ENCODE measurements at places on chromosomes 12 and 14. TPM values are rescaled to one million over a fixed set of nuclear protein-coding genes. Genes with fewer than 3 reads are reported as not detected.

DNA sequence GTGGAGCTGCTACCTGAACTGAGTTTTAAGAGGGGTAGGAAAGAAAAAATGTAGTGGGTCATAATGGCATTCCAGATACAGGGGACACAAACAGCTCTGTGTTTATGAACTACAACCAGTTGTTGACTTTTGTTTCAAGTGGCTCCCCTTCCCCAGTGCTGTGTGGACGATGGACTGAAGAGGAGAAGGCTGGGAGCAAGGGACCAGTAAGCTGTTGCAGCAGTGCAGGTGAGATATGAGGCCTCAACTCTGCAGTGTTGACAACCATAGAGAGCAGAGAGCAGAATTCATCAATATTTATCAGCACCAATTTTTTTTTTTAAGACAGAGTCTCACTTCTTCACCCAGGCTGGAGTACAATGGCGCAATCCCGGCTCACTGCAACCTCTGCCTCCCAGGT, 46.6 kb downstream of the MDM2 start:
- no peak overlapping the region for H3K27ac ChIP-seq
- H3K4me1 ChIP-seq, result no peaks in the 10 kb centered on the region
- DNase-seq, result no peak

GRCh38 chr14:39876916-39877315, 444.7 kb upstream of the FBXO33 start:
- no peak for DNase-seq
- H3K4me1 ChIP-seq, result no peaks in the 10 kb centered on the region
- no peaks in the 10 kb centered on the region for H3K36me3 ChIP-seq
- no peak overlapping the region for H3K4me3 ChIP-seq
- no peak overlapping the region for H3K27ac ChIP-seq

DNA sequence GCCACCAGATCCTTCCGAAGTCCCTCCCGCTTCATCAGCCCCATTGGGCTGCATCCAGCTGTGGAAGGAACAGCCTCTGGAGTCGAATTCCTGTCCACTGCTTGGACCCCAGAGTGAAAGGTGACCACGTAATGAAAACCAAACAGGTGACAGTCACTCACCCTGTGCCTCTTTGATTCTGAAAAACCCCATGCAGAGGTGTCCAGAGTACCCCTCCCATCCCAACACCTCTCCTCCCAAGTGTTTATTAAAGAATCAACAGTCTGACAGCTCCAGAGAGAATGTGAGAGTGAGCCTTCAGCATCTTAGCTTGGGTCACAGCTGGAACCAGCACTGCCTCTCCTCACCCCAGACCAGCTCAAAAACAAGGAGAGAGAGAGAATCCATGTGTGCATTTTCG, 178.6 kb upstream of the NOS1 start:
- H3K4me3 ChIP-seq, result no peak overlapping the region
- no peak overlapping the region for H3K27ac ChIP-seq
- H3K27me3 ChIP-seq, result no peaks in the 10 kb centered on the region

- no peaks in the 10 kb centered on the region for H3K36me3 ChIP-seq
- DNase-seq, result no peak
- no peaks in the 10 kb centered on the region for H3K27me3 ChIP-seq
- no peaks in the 10 kb centered on the region for H3K4me1 ChIP-seq
- H3K4me3 ChIP-seq, result no peak overlapping the region
Measured at GRCh38 chr12:43428088-43428600, 123.9 kb downstream of the ADAMTS20 start.

The OR4K1 gene
- total RNA-seq, result not detected

The KRT3 gene
- total RNA-seq, result not detected

The OR9K2 gene
- total RNA-seq, result not detected
